Fibroblast of the aortic adventitia (primary cell): ENCODE measurements at places on chromosomes 1 and 21. TPM values are rescaled to one million over a fixed set of nuclear protein-coding genes. Genes with fewer than 3 reads are reported as not detected.

The INAVA gene
- not detected in 2 replicates for total RNA-seq

The PDZK1IP1 gene
- not detected in 2 replicates for total RNA-seq

The DDR2 gene
- 356 and 379 TPM in 2 replicates for total RNA-seq

The CLDN19 gene
- not detected in 2 replicates for total RNA-seq

The AVPR1B gene
- not detected in 2 replicates for total RNA-seq

The CLCC1 gene
- total RNA-seq: 39.6 and 74.1 TPM in 2 replicates

The ZSWIM5 gene
- 0.49 and 4.7 TPM in 2 replicates for total RNA-seq

The GPR25 gene
- total RNA-seq: not detected in 2 replicates

The OVAAL gene
- not detected in 2 replicates for total RNA-seq

The LENEP gene
- not detected in 2 replicates for total RNA-seq

The SLFNL1 gene
- 0.09 and 0.57 TPM in 2 replicates for total RNA-seq

The CDCA8 gene
- 0.25 and 12.8 TPM in 2 replicates for total RNA-seq

The S100A2 gene
- 3.3 TPM in 1 of 2 replicates, not detected in the other for total RNA-seq
